ENCODE measurements at places on chromosomes 5 and 9.

GRCh38 chr5:67233075-67233474 is 36.5 kb upstream of the CD180 start:
- DNase-seq: peak; percentile 47

DNA sequence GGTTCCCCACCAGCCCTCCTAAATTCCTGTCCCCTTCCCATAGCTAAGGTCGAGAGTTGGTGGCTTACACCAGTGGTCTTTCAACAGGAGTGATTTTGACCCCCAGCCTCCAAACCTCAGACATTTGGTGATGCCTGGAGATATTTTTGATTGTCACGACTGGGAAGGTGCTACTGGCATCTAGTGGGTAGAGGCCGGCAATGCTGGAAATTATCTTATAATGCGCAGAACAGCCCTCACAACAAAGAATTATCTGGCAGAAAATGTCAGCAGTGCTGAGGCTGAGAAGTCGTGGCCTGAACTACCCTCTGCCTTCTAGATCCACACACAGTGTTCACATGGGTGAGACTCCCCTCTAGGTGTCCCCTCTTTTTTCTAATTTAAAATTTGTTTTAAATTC is 69.6 kb downstream of the IL31RA start:
- no peak for DNase-seq

DNA sequence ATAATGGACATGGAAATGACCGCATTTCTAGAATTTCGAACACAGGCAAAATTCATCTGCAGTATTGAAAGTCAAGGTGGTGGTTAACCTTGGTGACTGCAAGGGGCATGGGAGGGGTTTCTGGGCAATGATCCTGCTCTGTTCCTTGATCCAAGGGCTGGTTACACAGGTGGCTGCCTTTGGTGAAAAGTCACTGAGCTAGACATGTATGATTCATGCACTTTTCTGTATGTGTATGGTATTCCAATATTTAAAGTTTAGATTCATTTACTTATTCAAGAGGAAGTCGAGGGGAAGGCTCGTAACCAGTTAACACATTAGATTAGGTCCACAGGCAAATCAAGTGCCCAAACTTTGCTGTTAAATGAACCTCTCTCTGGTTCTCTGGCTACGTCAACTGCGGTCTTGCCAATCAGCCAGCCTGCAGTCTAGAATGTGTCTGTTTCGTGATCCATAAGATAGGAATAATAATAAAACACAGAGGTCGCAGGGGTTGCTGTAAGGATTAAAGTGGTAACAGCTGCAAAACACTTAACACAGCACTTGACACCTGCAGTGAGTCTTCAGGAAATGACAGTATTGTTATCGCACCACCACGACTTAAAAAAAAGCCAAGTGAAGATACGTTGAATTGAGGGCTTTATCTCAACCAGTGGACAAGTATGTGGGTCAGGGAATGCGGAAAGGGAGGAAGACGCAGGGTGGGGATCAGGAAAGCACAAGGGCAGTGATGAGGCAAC is 92.5 kb downstream of the TLE1 start:
- no peak for DNase-seq

DNA sequence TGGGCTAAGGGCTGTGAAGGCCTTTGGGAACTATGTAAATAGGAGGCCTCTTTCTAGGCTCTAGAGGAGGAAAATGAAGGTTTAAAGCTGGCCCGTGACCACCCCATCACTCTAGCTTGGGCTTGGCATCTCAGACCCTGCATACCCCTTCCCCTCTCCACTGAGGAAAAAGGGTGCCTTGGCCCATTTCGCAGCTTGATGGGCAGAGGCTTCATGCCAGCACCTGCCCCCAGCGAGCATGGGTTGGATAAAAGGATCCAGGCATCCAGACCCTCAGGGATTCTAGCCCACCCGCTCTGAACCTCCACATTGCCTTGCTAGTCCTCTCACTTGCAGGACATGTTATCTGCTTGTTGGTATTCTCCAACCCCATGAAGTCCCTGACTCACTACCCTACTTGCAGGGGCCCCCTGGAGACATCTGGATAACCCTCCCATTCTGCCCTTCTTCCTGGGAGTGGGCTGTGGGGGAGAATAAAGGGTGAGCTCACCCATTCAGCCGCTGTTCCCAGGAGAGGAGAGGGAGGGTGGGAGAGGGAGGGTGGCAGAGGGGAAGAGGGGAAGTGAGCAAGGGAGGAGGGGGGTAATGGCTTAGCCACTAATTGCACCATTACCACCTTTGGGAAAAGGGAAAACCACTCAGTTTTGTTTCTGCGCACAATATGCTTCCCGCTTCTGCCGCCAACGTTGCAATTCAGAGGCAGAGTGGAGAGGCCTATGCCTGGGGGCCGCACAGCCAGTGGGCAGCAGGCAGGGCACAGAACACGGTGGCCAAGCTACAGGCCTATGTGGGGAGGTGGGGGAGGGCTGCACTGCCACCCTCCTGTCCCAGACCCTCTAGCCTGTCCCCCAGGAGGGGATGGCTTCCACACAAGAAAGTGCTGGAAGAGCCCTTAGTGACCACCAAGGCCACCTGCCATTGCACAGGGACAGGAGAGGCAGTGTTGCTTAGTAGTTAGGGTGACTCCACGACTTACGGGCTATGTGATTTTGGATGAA is 2.1 kb upstream of the CAMK2A start:
- DNase-seq: peak; percentile 52

DNA sequence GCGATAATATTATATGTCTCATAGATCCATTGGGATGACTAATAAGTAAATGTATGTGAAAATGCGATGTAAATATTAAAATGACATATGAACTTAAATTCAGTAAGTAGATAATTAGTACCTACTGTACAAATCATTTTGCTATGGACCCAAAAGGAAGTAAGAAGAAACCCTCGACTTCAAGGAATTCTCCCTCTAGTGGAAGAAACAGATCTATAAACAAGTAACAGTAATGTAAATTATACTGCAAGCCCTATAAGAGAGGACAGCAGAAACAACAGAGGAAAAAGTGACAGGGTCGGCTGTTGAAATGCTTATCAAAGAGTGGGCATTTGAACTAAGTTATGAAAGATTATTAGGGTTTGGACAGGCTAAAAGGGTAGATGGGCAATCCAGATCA is 320.3 kb downstream of the DMAC1 start:
- no peak for DNase-seq
